Activated effector memory CD4-positive, alpha-beta T cell treated with anti-CD3 and anti-CD28 coated beads, Interleukin-2, amount 50 U/mL, for 16 hours (primary cell): ENCODE measurements at places on chromosomes 4 and X.

DNA sequence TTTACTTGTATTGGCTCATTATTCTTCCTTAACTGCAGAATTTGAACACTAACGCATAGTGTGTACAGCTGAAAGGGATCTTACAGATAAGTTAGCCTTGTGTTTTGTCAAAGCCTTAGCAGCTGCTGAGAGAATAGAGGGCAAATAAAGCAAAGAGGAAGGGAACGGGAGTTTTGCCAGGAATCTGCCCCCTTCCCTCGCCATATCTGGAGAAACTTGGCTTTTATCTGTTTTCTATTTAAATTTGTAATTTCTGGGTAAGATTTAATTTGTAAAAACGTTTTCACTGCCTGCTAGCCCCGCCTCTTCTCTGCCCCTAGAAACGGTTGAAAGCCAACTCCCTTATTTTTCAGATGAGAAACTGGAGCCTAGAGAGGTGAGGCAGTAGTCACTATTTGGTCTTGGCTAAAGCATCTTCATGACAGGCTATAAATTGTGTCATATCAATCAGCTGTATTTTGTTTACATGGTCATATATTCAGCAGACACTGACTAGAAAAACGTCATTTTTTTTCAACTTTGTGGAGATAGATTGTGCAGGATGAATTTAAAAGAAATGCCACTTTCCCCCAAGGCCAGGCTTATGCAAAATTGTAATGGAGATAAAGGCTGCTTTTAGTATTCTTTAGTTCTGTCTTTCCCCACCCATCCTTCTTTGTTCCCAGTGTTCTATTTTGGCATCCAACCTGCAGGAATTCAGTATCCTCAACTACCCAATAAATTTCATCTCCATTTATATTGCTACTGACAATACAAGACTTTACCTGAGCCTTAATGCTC is 319.4 kb downstream of the SH2D1A start:
- no peak for DNase-seq

DNA sequence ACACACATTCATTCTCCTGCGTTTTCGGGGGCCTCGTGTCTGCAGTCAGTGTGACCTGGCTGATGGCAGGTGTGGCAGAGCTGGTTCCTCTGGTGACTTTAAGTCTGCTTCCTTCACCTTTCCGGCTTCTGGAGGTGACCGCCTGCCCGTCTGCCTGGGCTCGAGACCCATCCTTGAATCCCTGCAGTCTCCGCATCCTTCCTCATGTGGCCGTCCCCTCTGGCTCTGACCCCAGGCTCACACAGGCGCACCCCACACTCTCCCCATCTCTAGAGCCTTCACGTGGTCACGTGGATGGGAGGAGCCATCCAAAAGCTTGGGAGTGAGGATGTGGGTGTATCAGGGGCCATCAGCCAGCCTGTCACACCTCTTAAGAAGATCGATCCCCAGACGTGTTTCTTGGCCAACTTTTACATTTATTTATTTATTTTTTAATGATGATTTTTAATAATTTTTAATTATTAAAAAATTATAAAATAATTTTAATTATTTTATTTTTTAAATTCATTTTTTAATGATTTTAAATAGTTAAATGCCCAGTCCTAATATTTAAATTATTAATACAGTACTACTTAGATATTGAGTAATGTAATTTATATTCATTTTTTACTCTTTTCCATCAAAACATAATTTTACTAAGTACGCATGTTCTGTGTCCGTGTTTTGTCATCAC is 20.9 kb downstream of the RGS12 start:
- peak; percentile 25 for DNase-seq

- no peak for DNase-seq
Observed at GRCh38 chrX:150870487-150871340, 27.8 kb downstream of the CD99L2 start.

- no peak for DNase-seq
Observed at GRCh38 chr4:188300385-188300784, 161.1 kb downstream of the TRIML1 start.

GRCh38 chr4:163638909-163639308 is 144.4 kb downstream of the TMA16 start:
- no peak for DNase-seq

- DNase-seq: no peak
Observed at GRCh38 chr4:61275241-61275640, 75.1 kb downstream of the ADGRL3 start.

- no peak for DNase-seq
Observed at GRCh38 chr4:176413171-176413570, 93.4 kb downstream of the SPCS3 start.

DNA sequence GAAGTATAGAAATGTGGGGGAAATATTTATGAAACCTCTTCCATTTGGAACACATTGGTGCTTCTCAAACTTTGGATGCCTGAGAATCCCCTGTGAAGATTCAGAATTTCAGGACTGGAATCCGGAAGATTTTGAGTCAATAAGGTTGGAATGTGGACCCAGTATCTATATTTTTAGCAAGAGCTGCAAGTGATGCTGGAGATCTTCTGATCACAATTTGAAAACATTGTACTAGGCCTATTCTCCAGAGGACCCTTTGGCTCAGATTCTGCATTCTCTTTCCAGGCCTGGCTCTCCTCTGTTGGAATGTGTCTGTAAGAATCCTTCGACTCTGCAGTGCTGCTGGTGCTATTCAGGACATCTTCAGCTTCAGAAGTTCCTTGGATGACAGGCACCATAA is 2.4 kb upstream of the PKD2 start:
- no peak for DNase-seq

- DNase-seq: no peak
Observed at GRCh38 chr4:173171987-173172386, 3.4 kb downstream of the GALNT7 start.

GRCh38 chrX:111170017-111170416 is 74.0 kb downstream of the PAK3 start:
- no peak for DNase-seq

- no peak for DNase-seq
Observed at GRCh38 chrX:45472968-45473367, 272.3 kb upstream of the DIPK2B start.

DNA sequence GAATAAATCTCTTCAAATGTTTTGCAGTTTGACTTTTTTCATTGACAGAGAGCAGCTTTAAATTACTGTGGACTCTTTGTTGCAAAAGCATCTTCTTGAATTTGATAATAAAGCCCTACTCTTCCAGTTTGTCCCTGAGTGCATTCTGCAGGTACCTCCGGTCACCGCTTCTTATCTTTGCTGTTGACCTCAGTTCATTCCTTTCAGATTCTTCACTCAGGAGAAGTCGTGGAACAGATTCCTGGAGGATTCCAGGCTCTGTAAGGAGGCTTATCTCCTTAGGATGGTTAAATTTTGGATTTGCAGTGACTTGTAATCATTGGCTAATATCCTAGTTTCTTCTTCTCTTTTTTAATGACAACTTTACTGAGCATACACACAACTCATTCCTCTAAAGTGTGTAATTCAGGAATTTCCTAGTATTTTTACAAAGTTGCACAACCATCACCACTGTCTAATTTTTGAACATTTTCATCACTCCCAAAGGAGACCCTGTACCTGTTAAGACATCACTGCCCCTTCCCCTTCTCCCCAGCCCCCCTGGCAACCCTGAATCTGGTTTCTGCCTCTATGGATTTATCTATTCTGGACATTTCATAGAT is 22.0 kb downstream of the TBL1X start:
- no peak for DNase-seq

GRCh38 chr4:185711726-185712125 is 100.3 kb downstream of the SORBS2 start:
- no peak for DNase-seq
